ENCODE measurements at places on chromosomes 2 and 18.

DNA sequence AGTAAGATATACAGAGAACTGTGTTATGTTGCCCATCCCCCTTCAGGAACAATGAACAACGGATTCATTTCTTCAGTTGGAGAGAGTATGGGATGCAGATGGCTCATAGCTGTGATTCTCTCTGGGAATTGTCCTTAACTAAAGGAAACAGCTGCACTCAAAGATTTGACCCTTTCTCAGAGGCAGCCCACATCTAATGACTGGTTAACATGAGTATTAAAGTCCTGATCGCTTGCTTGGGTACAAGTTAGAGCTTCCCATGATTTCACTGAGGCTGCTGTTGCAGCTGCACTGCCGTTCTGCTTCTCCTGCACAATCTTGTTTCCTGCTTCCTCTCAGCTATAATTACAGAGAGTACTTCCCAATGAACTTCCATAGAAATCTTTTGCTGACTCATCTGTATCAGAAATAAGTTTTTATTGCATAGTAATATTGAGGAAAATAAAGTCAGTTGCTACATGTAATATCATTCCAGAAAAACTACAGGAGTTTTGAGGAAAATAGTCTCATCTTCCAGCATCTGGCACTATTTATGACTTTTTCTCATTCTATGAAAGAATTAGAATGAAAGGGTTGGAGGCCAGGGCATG lies 12.8 kb upstream of the SCN9A start:
- no peak for DNase-seq

DNA sequence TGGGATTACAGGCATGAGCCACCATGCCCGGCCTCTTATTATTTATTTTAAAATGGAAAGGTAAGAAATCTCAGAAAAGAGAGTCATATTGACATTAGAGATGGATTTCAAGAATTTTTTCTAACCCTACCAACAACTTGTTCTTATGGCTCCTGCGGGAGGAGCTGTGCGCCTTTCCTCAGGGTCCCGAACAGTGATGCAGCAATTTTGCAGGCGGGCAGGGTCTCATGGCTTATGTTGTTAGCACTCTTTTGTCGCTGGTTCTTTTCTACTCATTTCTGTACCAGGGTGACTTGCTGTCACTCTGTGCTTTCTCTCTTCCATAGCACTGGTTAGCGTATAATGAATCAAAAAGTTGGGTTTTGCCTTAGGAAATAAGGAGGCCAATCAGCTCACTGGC lies 148.8 kb upstream of the DLGAP1 start:
- no peak for DNase-seq

DNA sequence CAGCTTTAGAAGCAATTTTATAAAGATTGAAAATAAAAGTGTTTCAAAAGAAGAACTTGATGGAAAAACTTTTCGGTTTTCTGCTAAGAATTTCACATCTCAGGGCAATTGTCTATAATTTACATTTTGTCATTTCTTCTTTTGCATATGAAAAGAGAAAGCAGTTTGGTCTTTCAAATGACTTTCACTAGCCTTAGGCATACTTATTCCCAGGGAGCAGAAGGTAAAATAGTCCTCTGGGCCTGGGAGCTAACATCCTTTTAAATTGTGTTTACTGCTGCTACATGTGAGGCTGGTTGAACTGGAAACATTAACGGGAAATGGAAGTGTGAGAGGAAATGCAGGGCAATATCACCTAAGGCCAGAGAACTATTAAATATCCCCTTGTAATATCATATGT lies 37.1 kb downstream of the MYO3B start:
- DNase-seq = no peak

DNA sequence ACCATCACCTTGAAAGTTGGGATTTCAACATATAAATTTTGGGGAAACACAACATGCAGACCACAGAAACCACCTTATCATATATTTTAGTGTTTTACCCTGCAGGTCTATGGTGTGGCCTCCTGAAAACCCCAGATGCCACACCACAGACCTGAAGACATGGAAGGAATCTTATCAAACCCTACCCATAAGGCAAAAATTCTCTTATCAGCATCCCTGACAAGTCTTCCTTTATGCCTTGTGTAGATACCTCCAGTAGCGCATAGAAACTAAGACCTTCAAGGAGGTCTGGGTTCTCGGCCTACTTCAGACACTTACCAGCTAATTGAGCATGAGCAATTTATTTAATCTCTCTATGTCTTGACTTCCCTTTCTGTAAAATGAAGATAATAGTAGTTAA lies 59.1 kb upstream of the SLC14A2 start:
- no peak for DNase-seq

All from SW 1271 (cell line).